ENCODE measurements at places on chromosomes 5 and 9.

GRCh38 chr5:57366744-57367143, 115.9 kb downstream of the ACTBL2 start:
- DNase-seq = no peak

DNA sequence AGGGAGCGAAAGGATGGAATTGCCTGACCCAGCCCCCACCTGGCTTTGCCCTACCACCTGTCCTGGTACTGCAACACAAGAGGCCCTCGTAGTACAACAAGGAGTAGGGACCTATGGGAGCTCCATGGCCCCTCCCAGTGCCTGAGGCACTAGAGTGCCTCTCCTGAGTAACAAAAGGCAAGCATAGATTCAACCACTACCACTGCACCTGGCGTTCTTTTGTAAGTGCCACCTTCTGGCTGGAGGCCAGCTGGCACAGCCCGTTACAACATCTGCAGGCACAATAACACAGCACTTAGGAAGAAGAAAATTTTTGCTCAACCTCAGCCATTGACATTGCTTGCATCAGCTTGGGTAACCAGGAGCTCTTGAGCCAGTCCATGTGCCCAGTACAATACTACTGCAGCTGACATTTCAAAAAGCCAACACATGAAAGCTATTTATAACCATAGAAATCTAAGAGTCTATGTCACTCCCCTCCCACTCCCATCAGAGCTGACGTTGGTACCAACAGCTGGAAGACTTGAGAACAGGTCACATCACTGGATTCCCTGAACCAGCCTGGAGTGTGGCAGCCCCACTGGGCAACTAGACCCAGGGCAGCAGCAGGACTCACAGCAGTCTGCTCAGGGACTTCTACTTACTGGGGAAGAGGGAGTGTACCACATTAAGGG, 17.7 kb upstream of the FAM174A start:
- DNase-seq = no peak

DNA sequence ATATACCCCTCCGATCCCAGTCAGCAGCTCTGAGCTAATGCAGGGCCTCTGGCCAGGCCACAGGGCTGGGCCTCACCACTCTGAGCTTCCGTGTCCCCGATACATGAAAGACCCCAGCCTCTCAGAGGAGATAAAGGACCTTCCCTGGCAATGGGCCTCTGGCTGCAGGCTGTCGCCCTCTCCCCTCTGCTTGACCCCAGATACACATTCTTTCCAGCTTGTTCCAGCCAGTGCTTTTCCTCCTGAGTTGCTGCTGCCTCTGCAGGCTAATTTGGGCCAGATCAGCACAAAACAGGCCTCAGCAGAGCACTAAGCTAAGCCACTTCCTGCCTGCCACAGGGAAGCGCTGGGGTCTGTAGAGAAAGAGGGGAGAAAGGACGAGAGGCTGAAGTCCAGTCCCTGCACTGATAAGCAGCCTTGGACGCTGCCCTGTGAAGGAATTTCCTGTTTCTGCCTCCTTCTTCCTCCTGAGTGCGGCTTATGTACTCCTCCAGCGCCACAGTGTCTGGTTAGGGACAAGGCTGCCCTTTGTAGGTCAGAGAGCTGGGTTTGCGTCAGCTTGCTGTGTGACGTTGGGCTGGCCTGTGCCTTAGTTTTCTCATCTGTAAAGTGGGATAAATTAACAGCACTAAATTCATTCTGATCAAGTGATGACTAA, 73.0 kb upstream of the IL17B start:
- DNase-seq = no peak

- no peak for DNase-seq
Observed at GRCh38 chr9:22829236-22829635, 382.6 kb downstream of the DMRTA1 start.

DNA sequence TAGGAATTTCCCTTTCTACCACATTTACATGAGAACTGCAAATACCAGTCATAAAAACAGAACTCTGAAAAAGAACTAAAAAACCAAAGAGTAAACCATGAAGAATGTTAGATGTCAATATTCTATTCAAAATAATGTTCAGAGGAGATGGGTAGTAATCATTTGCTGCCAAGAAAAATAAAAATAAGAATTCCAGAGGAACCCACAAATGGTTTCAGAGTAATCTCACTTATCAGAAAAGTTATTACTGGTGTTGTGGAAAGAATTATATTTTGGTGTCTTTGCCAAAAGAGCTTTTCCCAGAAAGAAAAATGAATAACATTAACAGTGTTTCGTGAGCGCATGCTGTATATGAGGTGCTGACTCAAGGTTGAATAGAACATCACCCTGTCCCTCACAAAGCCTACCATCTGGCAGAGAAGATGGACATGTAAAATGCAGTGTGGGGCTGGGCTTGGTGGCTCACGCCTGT, 35.6 kb downstream of the GPR21 start:
- DNase-seq = no peak

DNA sequence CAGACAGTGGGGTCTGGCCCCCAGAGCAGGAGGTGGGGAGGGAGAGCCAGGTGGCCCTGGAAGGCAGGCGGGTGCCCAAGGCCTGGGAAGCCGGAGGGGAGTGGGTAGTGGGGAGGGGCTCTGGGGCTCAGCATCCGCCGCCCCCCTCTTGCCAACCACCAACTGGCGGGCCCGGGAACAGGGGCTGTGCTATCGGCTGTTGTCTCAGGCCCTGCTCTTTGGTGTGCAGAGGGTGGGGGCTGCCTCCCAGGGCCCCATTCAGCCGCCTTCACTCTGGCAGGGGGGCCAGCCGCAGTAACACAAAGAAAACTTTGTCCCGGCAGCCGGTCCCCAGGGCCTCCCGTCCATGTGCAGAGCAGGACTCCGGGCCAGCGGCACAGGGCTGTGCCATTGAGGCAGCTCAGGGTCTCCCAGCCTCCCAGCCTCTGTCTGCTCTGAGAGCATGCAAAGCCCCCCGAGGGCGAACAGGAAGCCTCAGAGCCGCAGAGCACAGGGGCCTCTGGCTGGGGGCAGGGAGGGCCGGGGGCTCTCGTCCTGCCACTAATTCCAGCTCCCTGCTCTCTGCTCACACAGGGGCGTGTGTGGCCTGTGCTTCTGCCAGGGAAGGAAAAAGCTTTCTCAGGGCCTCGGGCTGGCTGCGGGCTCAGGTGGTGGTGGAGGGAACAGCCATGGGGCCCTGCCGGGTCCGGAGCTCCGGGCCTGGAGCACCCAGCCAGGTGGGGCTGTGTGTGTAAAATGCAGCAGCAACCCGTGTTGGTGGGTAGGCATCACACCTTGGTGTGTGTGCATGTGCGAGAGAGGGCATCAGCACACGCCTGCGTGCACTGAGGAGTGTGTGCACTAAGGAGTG, 54.2 kb upstream of the NOTCH1 start:
- DNase-seq = no peak

DNA sequence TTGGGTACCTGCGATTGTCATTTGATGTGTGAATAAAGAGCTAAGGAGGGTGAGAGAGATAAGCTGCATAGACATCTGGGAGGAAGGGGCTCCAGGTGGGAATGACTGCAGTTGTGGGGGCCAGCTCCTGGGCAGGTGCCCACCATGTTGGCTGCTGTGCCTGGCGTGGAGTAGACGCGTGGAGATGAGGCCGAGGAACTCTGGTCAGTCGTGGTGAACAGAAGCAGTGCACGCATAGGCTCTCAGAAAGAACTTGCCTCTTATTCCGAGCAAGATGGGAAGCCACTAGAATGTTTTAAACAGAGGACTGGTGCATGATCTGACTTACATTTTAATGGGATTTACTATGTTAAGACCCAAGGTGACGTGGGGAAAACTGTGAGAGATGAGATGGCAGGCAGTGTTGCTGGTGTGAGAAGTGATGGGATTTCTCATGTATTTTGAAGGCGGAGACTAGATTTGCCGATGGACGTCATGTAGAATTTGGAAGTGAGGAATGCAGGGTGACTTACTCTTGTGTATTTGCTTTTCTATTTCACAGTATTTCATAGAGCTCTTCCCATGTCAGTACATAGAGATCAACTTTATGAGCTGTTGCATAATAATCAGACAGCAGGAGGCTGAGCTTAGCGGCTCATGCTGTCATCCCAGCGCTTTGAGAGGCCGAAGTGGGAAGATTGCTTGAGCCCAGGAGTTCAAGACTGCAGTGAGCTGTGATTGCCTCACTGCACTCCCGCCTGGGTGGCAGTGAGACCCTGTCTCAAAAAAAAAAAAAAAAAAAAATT, 71.1 kb downstream of the EHMT1 start:
- DNase-seq = no peak

- DNase-seq = no peak
Observed at GRCh38 chr9:133440874-133441273, 18.7 kb downstream of the ADAMTS13 start.

- DNase-seq = no peak
Observed at GRCh38 chr9:91934654-91935053, 15.4 kb downstream of the ROR2 start.

DNA sequence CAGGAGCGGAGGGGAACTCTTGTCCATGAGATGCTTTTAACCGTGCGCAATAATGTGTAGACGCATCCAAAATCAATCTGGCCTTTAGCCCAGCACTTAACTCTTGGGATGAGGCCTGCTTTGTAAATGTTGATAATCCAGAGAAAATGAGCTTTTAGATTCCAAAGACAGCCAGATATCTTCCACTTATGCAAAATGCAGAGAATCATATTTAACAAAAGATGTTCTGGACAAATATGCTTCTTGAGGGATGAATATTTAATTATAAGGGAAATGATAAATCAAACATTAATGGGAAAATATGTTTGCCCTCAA, 5.6 kb downstream of the S1PR3 start:
- DNase-seq = no peak

GRCh38 chr9:89353989-89354388, 35.7 kb downstream of the SECISBP2 start:
- no peak for DNase-seq

DNA sequence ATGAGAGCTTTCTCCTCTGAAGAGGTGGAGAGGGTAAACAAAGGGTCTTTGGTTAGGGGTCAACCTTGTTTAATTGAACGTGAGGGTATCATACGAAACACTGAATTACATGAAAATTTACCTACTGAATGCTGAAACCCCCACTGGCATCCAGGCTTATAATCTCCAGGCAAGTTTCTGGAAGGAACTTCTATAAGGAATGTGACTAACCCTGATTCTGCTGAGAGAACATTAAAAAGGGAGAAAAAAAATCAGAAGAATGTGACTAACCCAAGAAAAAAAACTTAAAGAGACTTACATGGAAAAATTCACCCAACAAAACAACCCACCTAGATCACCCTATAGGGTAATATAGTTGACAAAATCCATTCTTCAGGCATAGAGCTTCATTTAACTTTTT, 55.5 kb downstream of the APC start:
- DNase-seq = no peak

- DNase-seq = no peak
Observed at GRCh38 chr9:2787065-2787464, 56.8 kb downstream of the PUM3 start.

- no peak for DNase-seq
Observed at GRCh38 chr5:143837306-143837848, 25.4 kb downstream of the HMHB1 start.

- no peak for DNase-seq
Observed at GRCh38 chr9:101585740-101586139, 9.0 kb downstream of the PPP3R2 start.

DNA sequence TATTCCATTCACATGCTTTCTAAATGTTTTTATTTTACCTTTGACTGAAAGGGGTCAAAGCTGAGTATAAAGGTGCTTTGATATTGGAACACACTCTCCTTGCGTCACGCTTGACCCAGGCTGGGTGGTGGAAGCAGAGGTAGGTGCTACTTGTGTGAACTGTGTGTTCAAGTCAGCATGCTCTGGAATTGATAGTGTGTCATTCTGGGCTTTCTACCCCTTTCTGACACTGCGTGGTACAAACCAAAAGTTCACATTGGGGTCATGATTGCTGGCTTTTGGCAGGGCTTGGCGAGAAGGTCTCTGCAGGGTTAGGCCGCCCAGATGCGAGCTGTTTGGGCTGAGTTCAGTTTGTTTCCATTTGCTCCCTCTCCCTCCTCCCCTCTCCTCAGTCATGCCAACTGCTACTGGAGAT, 131.8 kb downstream of the ADAMTSL1 start:
- DNase-seq = no peak

DNA sequence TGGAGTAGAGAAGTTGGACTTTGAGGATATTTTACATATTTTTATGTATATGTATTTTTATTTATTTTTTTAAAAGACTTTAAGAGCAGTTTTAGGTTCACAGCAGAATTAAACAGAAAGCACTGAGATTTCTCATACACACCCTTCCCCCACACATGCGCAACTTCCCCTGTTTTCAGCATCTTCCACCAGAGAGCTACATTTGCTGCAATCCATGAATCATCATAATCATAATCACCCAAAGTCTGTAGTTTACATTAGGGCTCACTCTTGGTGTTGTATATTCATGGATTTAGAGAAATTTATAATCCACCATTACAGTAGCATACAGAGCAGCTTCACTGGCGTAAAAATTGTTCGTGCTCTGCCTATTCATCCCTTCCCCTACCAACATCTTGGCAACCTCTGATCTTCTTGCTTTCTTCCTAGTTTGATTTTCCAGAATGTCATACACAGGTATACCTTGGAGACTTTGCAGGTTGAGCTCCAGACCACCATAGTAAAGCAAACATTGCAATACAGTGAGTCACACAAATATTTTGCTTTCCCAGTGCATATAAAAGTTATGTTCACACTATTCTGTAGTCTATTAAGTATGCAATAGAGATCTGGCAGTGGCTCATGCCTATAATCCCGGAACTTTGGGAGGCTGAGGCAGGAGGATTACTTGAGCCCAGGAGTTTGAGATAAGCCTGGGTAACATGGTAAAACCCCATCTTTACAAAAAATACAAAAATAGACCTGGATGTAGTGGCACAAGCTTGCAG, 9.6 kb upstream of the CCDC171 start:
- DNase-seq = no peak

DNA sequence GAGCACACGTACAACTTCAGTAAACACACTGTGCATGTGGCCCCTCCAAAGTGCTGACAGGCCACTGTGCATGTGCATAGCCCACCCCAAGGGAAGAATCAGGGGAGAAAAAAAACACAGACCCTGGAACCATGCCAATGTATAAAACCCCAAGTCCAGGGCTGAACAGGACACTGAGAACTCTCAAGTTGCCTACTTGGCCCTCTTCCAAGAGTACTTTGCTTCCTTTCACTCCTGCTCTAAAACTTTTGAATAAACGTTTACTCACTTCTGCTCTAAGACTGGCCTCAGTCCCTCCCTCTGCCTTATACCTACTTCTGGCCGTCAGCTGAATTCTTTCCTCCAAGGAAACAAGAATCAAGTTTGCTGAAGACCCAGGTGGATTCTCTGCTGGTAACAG, 77.7 kb upstream of the NFIB start:
- DNase-seq = no peak

DNA sequence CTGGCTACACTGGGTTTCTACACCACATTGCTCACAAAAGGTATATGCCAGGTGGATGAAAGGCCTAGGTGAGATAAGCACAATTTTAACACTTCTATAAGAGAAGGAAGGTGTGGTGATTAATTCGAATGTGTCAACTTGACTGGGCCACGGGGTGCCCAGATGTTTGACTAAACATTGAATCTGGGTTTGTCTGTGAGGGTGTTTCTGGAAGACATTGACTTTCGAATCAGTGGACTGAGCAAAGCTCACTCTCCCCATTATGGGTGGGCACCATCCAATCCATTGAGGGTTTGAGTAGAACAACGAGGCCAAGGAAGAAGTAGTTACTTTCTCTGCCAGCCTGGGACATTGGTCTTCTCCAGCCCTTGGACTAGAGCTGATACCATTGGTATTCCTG, 78.2 kb upstream of the COL5A1 start:
- no peak for DNase-seq

- DNase-seq = peak; percentile 64
Observed at GRCh38 chr9:92965061-92965758, 17.9 kb downstream of the FGD3 start.

Measured in activated CD4-positive, alpha-beta T cell treated with anti-CD3 and anti-CD28 coated beads, Interleukin-2, Interleukin-6, amounts not matched to agents 100 ng/mL and 50 ng/mL, durations not matched to agents 16 hours and 8 hours (primary cell).